ENCODE measurements at places on chromosomes 1 and 21. TPM values are rescaled to one million over a fixed set of nuclear protein-coding genes. Genes with fewer than 3 reads are reported as not detected.

DNA sequence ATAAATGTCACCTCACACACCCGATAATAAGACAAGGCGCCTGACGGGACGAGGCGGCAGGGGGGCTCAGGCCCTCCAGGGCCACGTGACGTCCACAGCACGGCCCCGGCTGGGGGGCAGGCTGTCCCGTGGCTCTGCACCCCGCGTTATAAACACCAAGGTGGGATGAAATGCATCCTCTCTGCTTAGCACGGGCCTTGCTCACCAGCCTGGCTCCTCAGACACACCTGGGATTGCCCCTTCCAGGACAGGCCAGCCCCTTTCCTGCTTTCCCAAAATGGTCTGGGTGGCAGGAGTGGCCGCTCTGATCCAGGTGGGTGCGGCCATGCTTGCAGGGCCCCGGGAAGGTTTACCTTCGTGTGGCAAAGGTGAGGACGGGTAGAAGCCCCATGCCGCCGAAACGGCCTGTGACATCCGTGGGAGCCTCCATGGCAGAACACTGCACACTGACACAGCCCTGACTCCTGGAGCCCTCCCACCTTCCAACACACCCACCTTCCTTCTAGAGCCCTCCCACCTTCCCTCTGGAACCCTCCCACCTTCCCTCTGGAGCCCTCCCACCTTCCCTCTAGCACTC is 35.9 kb downstream of the SLC19A1 start:
- no peak overlapping the region for H3K27ac ChIP-seq
- H3K36me3 ChIP-seq: peaks cover 4% of the 10 kb centered on the region
- DNase-seq: peak; percentile 51
- no peaks in the 10 kb centered on the region for H3K27me3 ChIP-seq
- H3K4me3 ChIP-seq: no peak overlapping the region

- H3K36me3 ChIP-seq: peaks cover 24% of the 10 kb centered on the region
- H3K4me1 ChIP-seq: no peaks in the 10 kb centered on the region
- H3K27me3 ChIP-seq: no peaks in the 10 kb centered on the region
- no peak overlapping the region for H3K27ac ChIP-seq
- no peak for DNase-seq
These were observed 7.4 kb downstream of the MED8 start for GRCh38 chr1:43382027-43382779.

The BNIPL gene
- 0.32 TPM for total RNA-seq

The HSPB7 gene
- total RNA-seq: 1.9 TPM

- no peaks in the 10 kb centered on the region for H3K27me3 ChIP-seq
- no peak overlapping the region for H3K4me3 ChIP-seq
- DNase-seq: no peak
- no peak overlapping the region for H3K27ac ChIP-seq
- no peaks in the 10 kb centered on the region for H3K36me3 ChIP-seq
These were observed 2.3 kb upstream of the ACTA1 start for GRCh38 chr1:229436201-229436600.

DNA sequence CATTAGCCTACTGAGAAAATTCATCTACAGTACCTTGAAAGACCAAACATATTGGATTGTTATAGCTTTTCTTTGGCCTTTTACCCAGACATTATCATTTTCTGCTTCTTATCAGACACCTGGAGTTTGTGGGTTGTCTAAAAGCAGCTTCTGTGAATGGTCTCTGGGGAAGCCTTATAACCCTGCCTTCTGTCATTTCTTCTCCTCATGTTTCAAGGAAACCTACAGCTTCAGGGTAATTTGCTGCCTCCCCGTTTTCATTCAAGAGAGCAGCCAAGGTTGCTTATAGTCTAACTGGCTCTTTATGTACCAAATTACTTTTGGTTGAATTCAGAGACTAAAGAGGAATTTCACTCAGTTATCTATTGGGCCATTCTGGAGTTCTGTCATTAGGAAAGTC is 288.3 kb upstream of the SGIP1 start:
- H3K4me3 ChIP-seq: no peak overlapping the region
- no peaks in the 10 kb centered on the region for H3K27me3 ChIP-seq
- no peaks in the 10 kb centered on the region for H3K36me3 ChIP-seq
- H3K4me1 ChIP-seq: no peaks in the 10 kb centered on the region
- H3K27ac ChIP-seq: no peak overlapping the region

GRCh38 chr1:199319341-199319740 is 680.5 kb downstream of the PTPRC start:
- no peak overlapping the region for H3K4me3 ChIP-seq
- no peak for DNase-seq
- no peaks in the 10 kb centered on the region for H3K4me1 ChIP-seq
- no peaks in the 10 kb centered on the region for H3K36me3 ChIP-seq
- no peaks in the 10 kb centered on the region for H3K27me3 ChIP-seq

The CA14 gene
- not detected for total RNA-seq

The OVAAL gene
- total RNA-seq: not detected

DNA sequence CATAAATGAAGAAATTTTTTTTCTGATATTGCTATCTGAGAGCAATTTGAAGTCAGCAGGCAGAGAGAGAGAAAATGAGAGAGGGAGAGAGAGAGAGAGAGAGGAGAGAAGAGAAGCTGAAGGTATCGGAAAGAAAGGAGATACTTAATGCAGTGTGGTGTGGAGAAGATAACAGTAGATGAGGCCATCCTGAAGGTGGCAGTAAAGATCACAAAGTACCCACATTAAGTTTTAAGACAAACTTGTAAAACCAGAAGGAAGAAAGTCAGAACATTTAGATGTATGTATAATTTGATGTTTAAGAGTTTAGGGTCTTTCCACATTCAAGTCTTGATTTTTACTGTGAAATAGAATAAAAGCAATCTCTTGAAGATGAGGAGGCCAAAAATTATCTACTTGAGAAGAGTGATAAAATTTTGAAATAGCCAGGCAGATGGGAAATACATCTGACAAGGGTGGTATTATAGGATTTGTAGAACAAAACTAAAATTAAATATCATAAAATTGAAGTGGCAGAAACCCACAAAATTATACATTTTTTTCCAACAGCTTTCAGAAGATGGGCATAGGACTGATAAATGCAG is 1753.4 kb downstream of the MRPL39 start:
- no peaks in the 10 kb centered on the region for H3K27me3 ChIP-seq
- no peaks in the 10 kb centered on the region for H3K4me1 ChIP-seq
- H3K36me3 ChIP-seq: no peaks in the 10 kb centered on the region
- no peak overlapping the region for H3K27ac ChIP-seq
- no peak overlapping the region for H3K4me3 ChIP-seq
- DNase-seq: no peak

DNA sequence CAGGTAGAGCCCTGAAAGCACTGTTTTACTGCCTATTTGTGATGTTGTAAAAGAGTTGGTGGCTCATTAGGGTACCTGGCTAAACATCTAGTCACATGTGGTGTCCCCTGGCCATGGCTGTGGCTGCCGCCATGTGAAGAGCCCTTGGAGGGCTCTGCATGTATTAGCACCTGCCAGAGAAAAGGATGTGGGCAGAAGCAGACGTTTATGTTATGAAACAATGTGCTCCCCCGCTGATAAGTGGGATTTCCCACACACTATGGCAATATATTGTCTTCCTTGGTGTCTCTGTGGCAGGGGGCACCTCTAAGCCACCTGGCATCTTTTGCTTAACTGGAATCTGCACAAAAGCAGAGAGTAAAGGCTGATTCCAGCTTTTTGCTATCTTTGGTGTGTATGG is 9.6 kb downstream of the TENT5C start:
- no peaks in the 10 kb centered on the region for H3K27me3 ChIP-seq
- H3K36me3 ChIP-seq: no peaks in the 10 kb centered on the region
- peak overlapping the region; percentile 51 for H3K27ac ChIP-seq
- no peak overlapping the region for H3K4me3 ChIP-seq
- DNase-seq: peak; percentile 2

The KRTAP19-3 gene
- not detected for total RNA-seq

GRCh38 chr1:56435434-56436262 is 143.7 kb downstream of the PLPP3 start:
- no peak for DNase-seq
- no peak overlapping the region for H3K4me3 ChIP-seq
- no peaks in the 10 kb centered on the region for H3K27me3 ChIP-seq
- no peak overlapping the region for H3K27ac ChIP-seq
- no peaks in the 10 kb centered on the region for H3K36me3 ChIP-seq

GRCh38 chr1:14300991-14301703 is 297.3 kb upstream of the KAZN start:
- no peaks in the 10 kb centered on the region for H3K36me3 ChIP-seq
- H3K27ac ChIP-seq: no peak overlapping the region
- no peak for DNase-seq
- no peak overlapping the region for H3K4me3 ChIP-seq
- H3K4me1 ChIP-seq: no peaks in the 10 kb centered on the region

DNA sequence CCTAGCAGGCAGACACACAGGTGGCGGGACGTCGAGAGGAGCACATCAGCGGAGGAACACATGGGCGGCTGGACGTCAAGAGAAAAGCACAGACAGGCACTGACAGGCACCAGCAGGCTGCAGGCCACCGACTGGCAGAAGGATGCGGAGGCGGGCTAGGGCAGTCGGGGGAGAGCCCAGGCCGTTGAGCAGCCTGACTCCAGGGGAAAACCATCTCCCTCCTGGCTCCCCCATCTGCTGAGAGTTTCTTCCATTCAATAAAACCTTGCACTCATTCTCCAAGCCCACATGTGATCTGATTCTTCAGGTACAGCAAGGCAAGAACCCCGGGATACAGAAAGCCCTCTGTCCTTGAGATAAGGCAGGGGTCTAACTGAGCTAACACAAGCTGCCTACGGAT is 25.5 kb downstream of the B3GALT5 start:
- peaks cover 19% of the 10 kb centered on the region for H3K4me1 ChIP-seq
- no peaks in the 10 kb centered on the region for H3K36me3 ChIP-seq
- H3K27ac ChIP-seq: no peak overlapping the region

The QSOX1 gene
- total RNA-seq: 67.5 TPM

GRCh38 chr21:29334717-29335428 is 36.2 kb downstream of the BACH1 start:
- no peaks in the 10 kb centered on the region for H3K4me1 ChIP-seq
- no peak overlapping the region for H3K27ac ChIP-seq
- H3K4me3 ChIP-seq: no peak overlapping the region
- no peaks in the 10 kb centered on the region for H3K27me3 ChIP-seq
- no peaks in the 10 kb centered on the region for H3K36me3 ChIP-seq

The VTCN1 gene
- 34.5 TPM for total RNA-seq

DNA sequence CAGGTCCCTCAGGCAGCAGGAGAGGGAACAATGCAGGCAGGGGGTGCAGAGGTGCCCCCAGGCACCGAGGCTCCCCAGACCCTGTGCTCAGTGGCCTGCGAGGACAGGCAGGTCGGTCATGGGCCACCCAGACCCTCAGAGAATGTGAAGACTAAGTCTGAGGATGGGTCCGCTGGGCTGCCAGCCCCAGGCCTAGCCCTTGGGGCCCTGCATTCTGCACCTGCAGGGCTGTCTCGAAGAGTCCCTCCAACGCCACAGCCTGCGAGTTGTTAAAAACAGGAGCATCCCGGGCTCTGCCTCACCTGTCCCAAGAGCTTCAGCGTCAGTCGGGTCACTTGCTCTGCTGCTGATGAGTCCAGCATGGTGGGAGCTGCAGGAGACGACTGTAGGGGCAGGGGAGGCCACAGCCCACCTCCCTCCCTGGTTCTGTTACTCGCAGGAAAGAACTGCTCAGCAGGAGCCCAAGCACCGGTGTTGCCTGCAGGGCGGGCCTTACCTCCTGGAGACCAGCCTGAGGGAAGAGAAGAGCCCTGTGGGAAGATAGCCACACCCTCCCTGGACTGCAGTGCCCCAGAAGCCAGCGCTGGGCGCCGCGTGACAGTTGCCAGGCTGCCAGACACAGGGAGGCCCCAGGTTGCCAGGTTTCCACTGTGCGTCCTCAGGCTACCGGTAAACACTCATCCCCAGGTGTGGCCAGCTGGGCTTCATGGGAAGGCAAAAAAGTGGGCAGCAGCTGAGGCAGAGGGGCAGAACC is 5.8 kb downstream of the C21orf58 start:
- H3K4me1 ChIP-seq: peaks cover 2% of the 10 kb centered on the region
- H3K36me3 ChIP-seq: no peaks in the 10 kb centered on the region

DNA sequence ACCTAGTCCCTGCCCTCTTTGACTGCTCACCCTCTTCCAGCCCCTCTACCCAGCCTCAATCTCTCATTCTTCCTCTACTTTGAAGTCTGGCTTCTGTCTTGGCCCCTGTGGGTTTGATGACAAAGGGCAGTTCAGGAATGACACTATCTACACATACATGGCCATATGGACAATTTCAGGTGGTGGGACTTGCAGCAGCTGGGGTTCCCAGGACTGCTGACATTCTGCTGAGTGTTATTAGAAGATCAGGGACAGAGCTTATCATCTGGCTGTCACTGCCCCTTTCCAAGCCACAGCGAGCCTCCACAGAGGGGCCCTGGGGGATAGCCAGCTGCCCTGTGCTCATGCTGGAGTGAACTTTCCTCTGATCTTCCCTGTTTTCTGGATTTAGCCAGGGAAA is 97.4 kb upstream of the IPO9 start:
- H3K27me3 ChIP-seq: no peaks in the 10 kb centered on the region
- H3K27ac ChIP-seq: no peak overlapping the region
- no peaks in the 10 kb centered on the region for H3K4me1 ChIP-seq
- no peak overlapping the region for H3K4me3 ChIP-seq
- no peak for DNase-seq
- H3K36me3 ChIP-seq: no peaks in the 10 kb centered on the region

- peak overlapping the region; percentile 1 for H3K27ac ChIP-seq
- H3K4me1 ChIP-seq: peaks cover 11% of the 10 kb centered on the region
- no peak overlapping the region for H3K4me3 ChIP-seq
- H3K36me3 ChIP-seq: no peaks in the 10 kb centered on the region
- H3K27me3 ChIP-seq: no peaks in the 10 kb centered on the region
- peak; percentile 79 for DNase-seq
These were observed 56.7 kb upstream of the CD1D start for GRCh38 chr1:158124034-158124433.

The IRF6 gene
- total RNA-seq: 25.1 TPM

The GNAT2 gene
- total RNA-seq: not detected

DNA sequence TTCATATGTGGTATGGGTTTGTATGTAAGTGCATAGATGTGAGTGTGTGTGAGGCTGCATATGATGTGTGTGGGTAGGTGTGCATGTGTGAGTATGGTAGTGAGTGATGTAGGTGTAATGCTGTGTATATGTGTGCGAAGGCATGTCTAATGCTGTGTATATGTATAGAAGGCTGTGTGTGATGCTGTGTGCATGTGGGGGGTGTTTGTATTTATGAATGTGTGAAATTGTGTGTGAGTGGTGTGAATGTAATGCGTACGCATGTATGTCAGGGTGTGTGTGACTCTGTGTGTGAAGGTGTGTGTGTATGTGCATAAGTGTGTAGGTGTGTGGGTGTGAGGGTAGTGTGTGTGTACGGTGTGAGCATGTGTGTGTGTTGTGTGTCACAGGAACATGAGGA is 300.0 kb downstream of the OMA1 start:
- H3K36me3 ChIP-seq: no peaks in the 10 kb centered on the region
- DNase-seq: no peak
- no peak overlapping the region for H3K4me3 ChIP-seq
- no peaks in the 10 kb centered on the region for H3K27me3 ChIP-seq
- no peak overlapping the region for H3K27ac ChIP-seq
